Right atrium auricular region (tissue), 2 donors: ENCODE measurements at places on chromosomes 4 and X. TPM values are rescaled to one million over a fixed set of nuclear protein-coding genes. Genes with fewer than 3 reads are reported as not detected.

- DNase-seq: no peak
These were observed 118.5 kb downstream of the PLS3 start for GRCh38 chrX:115679460-115679859.

GRCh38 chr4:136731025-136731424 lies 801.3 kb downstream of the PCDH18 start:
- DNase-seq: no peak

- DNase-seq: no peak
These were observed 53.1 kb downstream of the HOPX start for GRCh38 chr4:56627985-56628384.

DNA sequence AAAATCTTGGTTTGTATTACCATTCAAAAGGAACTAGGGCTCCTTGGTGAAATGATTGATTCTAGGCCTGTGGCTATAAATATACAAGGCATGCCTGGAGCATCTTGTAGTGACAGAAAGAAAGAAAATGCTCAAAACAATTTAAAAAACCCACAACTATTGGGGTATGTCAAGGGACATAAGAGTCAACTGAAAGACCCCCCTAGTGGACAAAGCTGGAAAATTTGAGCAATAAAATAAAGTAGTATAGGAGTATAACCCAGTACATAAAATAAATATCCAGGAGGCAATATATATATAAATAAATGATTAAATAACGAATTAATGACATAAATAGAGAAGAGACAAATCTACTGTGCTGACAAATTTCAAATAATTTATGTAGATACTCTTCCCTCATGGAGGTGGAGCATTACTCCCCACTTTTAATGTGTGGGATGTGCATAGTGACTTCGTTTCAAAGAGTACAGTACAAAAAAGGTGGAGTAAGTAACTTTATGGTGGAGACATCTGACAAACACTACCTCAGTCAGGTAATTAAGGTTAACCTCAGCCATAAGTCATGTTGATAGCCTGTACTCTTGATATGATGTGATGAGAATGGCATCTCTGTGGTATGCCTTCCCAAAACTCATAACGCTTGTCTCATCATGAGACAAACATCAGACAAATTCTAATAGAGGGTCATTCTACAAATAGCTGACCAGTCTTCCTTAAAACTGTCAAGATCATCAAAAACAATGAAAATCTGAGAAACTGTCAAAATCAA lies 185.0 kb upstream of the GLRA2 start:
- DNase-seq: no peak

ZXDA gene
- total RNA-seq: 5.3 TPM
